ENCODE measurements at places on chromosomes 11 and 22.
A peak's percentile ranks its signal among the peaks of the same experiment; 100 is the strongest.

- peak; percentile 75 for DNase-seq
Observed at GRCh38 chr11:66388780-66389386, 17.3 kb upstream of the SLC29A2 start.

DNA sequence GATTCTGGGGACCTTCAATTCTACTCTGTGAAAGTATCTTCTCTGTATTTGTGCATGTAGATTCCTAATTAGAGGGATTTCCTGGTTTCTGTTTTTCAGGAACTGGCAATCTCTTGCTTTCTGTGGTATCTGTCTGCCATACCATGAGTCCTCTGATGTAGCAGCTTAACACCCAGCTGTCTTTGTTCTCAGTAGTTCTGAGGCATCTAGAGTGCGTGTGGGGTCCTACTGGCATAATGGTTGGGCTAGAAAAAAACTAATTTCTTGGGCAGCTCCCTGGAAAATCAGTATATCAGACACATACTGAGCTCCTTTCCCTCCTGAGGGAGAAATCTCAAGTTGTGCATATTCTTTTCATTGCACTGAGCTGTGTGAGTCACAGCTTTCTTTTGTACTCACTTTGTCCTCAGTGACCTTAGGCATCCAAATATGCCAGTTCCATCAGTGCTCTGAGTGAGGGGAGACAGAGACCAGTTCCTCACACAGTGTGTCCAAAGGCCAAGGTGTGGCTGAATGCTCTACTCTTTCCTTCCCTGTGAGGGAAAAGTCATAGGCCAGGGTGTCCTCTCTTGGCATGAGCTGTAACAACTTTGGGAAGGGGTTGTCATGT is 35.5 kb upstream of the SLC22A24 start:
- DNase-seq: no peak

DNA sequence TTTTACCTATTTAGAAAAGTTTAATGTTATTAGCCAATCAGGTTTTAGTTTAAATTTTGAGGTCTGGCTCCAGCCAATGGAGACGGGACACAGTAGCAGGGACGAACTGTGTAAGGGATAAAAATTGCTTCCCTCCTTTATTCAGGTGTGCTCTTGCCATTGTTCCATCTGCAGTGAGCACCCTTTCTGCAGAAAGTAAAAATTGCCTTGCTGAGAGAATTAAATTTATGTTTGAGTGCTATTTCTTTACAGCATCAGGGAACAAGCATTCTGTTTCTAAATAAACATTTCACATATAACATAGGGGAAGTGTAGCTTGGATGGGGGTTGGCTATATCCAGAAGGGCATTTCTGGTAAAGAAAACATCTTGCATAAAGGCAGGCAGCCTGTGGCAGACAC is 36.4 kb upstream of the ZNRF3 start:
- no peak for DNase-seq

- no peak for DNase-seq
Observed at GRCh38 chr11:113449743-113450142, 25.5 kb downstream of the DRD2 start.

GRCh38 chr22:32324505-32325415 is 32.9 kb upstream of the RFPL3 start:
- no peak for DNase-seq

DNA sequence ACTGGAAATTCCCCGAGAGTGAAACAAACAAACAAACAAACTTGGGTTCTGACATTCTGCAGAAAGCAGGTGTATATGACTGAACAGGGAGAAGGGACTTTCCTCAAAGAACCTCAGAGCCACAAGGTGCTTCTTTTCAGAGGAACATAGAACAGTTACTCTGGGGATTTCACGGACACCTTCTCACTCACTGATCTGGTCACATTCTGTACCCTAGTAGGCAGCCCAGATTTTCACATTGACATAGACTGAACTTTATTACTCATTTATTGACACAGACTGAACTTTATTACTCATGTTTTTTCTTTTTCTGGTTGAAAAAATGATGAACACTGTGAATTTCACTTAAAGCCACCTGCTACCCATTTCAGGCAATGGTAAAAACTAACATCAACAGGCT is 263.0 kb downstream of the OPCML start:
- DNase-seq: no peak

DNA sequence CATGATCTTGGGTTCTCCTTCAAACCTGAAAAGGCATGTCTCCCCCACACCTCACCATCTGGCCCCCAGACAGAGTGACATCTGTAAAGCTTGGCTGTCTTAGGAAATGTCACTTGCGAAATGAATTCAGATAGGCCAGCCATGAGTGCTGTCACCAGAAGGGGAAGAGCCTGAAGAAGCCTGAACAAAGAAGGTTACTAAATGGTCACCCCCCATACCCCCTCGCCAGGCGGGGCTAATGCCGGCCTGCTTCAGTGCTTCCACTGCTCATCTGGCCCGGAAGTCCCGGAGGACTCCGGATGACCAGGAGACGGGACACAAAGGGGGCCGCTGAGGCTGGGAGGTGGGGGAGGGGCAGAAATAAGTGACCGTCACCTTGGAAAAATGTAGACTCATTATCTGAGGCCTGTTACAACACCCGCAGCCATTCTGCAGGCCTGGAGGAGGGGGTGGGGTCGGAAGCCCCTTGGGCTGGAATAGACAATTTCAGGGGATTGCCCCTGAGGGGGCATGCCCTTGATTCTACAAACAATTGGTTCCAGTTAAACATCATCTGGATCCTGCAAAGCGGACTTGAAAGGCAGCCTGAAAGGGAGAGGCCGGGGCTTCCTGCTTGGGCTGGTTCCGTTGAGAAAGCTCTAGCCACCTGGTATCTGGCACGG is 43.2 kb downstream of the NAT10 start:
- DNase-seq: no peak

- no peak for DNase-seq
Observed at GRCh38 chr22:37765498-37765897, 42.2 kb upstream of the GCAT start.

GRCh38 chr11:92762121-92762540 is 207.3 kb upstream of the MTNR1B start:
- no peak for DNase-seq

DNA sequence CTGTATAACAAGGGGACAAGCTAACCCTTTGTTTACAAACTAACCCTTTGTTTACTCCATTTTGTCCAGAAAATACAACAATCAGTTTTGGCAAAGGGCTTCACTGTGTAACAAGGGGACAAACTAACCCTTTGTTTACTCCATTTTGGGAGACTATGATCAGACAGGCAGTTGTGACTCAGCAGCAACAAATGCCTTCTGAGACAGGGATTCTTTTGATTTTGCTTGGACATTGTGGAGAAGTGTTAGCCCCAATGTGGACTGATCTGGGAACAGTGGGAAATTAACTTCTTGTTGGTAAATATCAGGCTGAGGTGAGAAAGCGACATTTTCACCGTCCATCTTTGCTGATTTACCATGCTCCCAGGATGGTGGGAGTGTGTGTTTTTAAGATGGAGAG is 983 bp downstream of the EHF start:
- DNase-seq: no peak

GRCh38 chr11:103552086-103552485 is 442.9 kb downstream of the DYNC2H1 start:
- DNase-seq: no peak

DNA sequence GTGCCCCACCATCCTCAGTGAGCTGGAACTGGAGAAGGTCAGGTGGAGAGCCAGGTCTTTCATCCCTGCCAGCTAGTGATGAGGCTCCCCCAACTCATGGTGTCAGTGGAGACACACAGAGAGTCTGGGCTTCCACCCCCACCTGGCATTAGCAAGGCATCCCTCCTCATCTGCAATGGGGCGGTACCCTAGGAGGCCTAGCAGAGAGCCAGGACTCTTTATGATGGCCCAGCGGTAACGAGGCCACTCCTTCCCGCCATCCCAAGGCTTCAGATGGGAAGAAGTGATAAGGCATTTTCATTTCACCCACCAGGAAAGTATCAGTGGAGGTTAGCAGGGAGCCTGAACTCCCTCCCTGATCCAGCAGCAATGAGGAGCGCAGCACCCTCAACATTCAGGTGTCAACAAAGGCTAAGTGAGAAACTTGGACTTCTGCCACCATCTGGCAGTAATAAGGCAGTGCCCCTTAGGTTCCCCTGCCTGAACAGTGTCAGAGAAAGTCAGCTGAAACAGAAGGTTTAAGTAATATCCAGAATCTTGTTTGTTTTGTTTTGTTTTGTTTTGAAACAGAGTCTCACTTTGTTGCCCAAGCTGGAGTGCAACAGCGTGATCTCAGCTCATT is 40.5 kb upstream of the FBLN1 start:
- peak; percentile 79 for DNase-seq
